Mesendoderm (in vitro differentiated cells): ENCODE measurements at places on chromosomes 1 and 21.

GRCh38 chr1:162716123-162716522 lies 74.4 kb upstream of the HSD17B7 start:
- DNase-seq: no peak

GRCh38 chr1:227884370-227885134 lies 63.2 kb downstream of the WNT9A start:
- DNase-seq: no peak

GRCh38 chr21:33198346-33199099 lies 31.2 kb upstream of the IFNAR2 start:
- no peak for DNase-seq

- DNase-seq: no peak
Observed at GRCh38 chr1:106224426-106224825, 832.0 kb upstream of the PRMT6 start.

GRCh38 chr21:14064296-14064645 lies 146.5 kb downstream of the LIPI start:
- no peak for DNase-seq

GRCh38 chr1:200435200-200435780 lies 25.5 kb upstream of the ZNF281 start:
- DNase-seq: no peak

DNA sequence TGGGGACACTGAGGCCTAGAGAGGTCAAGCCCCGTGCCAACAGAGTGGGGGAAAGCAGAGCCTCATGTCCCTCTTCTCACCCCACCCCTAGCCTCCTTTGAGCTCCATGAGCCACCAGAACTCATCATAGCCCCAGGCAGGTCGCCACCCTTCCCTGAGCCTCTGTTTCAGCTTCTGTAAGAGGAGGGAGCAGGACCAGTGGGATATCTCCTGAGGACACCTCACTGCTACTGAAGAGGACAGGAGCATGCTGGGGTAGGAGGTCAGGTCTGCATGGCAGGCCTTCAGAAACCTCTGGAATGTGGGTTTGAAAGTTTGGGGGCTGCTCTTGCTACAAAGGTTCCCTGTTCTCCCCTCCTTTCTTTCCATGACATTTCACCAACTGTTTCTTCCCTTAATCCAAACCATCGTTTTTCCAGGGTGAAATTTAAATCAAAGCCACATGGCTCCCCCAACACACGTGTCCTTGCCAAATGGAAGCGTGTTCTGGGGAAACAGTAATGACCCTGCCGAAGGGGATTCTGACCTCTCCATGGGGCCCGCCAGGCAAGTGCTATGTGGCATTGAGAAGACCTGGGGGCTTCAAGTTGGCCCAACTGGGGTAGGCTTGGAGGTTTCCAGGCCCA lies 88.1 kb upstream of the RUNX3 start:
- DNase-seq: no peak

GRCh38 chr1:202200669-202201068 lies 7.1 kb downstream of the LGR6 start:
- no peak for DNase-seq

GRCh38 chr1:186569856-186570255 lies 108.9 kb upstream of the PDC start:
- no peak for DNase-seq

GRCh38 chr1:39849203-39849602 lies 34.1 kb downstream of the TRIT1 start:
- DNase-seq: no peak

- DNase-seq: no peak
Observed at GRCh38 chr1:78843546-78843945, 163.0 kb downstream of the ADGRL4 start.

DNA sequence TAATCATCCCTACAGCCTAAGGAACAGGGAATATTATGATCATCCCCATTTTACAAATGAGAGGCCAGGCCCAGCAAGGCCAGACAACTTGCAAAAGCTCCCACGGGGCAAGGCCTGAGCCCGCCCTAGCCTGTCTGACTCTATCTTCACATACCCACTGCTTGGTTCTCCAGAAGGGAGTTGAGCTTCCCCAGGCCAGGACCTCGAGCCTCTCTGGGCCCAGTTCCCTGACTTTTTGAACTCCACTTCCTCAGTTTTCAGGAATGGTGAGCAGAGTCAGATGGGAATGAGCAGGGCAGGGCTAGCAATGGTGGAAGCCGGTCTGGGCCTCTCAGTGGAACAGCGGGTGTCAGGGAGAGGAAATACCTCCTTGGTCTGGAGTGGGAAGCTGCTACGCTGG lies 39.3 kb downstream of the CACNA1S start:
- no peak for DNase-seq

DNA sequence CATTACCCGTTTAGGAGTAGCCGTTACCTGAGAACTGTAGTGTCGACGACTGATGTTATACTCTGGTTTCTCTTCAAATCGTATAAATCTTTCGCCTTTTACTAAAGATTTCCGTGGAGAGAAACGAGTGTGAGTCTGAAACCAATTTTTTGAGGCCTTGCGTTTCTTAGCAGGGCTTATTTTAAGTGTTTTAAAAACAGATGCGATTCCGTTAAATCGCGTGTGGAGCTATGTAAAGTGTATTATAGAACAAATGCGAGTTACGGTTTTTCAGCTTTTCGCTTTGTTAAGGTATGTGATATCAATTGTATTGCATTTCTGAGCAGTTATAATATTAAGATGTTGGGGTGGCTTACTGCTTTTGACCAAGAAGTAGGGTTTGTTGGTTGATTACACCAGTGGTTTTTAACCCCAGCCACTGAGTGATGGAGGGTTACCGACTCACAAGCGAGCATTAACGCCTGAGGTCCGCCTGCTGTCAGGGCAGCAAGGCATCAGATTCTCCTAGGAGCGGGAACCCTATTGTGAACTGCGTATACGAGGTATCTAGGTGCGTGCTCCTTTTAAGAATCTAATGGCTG lies 18.0 kb downstream of the KIAA2013 start:
- peak; percentile 100 for DNase-seq

- no peak for DNase-seq
Observed at GRCh38 chr1:194474701-194475100, 1288.3 kb upstream of the B3GALT2 start.

DNA sequence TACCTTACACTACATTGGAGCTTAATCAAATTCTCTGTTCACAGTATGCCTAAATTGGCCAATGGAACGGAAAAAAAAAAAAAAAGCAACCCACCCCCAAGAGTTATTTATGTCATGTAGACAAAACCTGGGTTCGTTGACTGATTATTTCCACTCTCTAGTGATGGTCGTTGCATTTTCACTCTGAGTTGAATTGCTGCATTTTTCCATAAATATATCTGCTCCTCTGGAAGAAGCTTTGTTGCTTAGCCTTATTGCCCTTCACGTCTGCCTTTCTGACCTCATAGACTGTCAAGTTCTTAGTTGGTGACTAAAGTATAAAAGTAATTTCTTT lies 90.2 kb upstream of the RUNX1 start:
- no peak for DNase-seq

DNA sequence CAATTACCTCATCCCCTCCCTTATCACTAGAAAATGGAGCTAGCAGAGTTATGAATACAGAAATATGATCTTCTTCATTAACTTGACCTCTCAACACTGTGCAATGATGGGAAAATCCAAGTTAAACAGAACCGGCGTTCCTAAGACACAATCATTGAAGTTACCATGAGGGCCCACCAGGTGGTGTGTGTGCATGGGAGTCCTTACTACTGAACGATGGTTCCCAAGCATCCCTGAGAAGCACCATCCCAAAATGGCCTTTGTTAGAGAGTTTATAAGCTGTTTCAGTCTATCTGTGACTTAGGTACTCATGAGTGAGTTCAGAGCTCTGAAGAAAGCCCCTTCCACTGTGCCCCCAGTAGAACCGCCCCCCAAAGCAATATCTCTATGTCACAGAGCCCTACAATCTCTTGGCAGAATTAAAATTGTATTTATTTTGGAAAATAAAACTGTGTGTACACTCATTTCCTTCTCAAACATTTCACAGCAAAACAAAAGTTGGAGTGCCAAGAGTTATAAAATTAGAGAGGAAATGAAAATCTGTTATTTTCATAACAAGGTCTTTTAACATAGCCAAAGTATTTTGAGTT lies 56.8 kb downstream of the PLD5 start:
- peak; percentile 71 for DNase-seq

GRCh38 chr1:17648457-17649145 lies 106.5 kb upstream of the ACTL8 start:
- DNase-seq: no peak

DNA sequence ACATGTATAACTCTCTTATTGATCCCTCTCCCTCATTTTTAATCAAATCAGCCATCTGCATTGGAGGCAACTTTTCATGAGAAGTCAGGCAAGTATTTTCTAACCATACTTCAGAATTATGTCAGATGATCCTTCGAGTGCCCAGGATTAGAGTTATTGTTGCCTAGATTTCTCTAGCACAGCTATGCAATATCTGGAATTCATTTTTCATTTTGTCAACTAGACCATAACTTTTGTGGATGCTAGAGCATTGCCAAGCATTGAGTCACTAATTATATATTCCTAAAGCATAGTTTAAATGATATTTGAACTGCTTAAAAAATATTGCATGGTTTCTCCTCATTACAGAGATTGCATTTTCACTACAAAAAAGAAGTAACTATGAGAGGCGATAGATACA lies 21.2 kb downstream of the HFM1 start:
- no peak for DNase-seq

GRCh38 chr1:59354709-59355337 lies 57.9 kb downstream of the FGGY start:
- peak; percentile 10 for DNase-seq

DNA sequence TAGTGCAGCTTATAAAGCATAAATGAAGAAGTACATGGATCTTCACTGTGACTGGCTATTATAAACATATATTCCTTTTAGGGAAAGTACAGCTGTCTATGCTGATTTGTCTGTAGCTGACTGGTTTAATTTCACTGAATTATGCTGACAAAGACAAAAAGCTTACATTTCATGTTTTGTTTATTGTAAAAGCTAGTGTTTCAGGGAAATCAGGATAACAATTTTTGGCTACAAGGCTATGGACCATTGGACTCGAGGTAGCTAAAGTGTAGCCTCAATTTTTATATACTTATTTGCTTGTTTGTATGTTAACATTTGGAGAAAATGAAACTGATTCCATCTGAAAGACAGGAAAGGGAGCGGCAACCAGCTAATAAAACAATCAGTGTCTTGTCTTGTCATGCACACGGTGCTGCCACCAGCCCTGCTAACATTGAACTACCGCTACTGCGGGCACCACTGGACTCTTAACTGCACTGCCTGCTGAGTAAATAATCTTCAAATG lies 480.2 kb downstream of the COL11A1 start:
- DNase-seq: no peak

GRCh38 chr1:85460555-85461088 lies 4.3 kb downstream of the DDAH1 start:
- DNase-seq: no peak

- no peak for DNase-seq
Observed at GRCh38 chr1:51255331-51255730, 19.3 kb downstream of the RNF11 start.

- DNase-seq: peak; percentile 44
Observed at GRCh38 chr1:154334079-154335024, 9.0 kb downstream of the ATP8B2 start.

DNA sequence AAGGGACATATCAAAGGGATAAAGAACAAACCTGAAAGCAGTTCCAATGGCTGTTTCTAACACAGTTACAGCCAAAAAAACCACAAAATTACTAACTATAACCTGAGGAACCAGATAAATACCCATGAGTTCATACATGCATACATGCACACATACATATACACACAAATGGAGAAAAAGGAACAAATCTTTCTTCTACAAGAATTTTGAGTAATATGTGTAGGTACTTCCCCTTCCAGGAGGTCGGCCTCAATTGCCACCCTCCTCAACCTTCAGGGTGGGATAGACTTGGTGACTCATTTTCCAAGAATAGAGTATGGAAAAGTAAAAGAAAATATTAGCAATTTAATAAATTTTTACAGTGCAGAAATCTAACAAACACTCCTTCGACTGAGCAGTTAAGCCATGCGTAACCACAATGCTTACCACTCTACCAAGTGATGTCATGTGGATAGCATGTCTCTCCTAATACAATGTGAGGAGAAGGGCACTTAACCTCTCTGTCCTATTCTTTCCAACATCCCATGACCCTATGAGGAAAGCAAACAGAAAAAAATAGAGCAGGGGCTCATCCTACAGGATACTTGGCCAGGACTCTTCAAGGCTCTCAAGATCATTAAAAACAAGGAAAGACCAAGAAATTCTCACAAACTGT lies 243.0 kb upstream of the RUNX1 start:
- DNase-seq: peak; percentile 33

- DNase-seq: no peak
Observed at GRCh38 chr1:199279067-199279466, 640.2 kb downstream of the PTPRC start.

DNA sequence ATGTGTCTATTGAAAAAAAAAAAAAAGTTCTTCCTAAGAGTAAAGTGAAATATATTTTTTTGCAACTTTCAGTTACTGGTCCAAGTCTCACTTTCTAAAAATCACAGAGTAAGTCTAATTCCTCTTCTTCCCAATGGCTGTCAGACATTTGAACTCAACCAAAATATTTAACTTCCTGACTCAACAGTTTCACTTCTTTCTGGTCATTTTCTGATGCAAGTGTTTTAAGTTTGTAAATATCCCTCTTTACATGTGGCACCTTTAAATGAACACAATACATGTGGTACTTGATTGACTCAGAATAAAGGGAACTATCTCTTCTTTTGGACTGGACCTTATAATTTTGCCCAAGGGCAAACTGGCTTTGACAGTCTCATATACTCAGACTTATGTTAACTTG lies 76.7 kb downstream of the ASH1L start:
- DNase-seq: no peak

- DNase-seq: no peak
Observed at GRCh38 chr1:18940303-18941020, 16.0 kb downstream of the IFFO2 start.

- DNase-seq: no peak
Observed at GRCh38 chr1:6467744-6468688, 2.0 kb upstream of the TNFRSF25 start.

GRCh38 chr1:214864896-214865688 lies 217.4 kb upstream of the KCNK2 start:
- DNase-seq: no peak

DNA sequence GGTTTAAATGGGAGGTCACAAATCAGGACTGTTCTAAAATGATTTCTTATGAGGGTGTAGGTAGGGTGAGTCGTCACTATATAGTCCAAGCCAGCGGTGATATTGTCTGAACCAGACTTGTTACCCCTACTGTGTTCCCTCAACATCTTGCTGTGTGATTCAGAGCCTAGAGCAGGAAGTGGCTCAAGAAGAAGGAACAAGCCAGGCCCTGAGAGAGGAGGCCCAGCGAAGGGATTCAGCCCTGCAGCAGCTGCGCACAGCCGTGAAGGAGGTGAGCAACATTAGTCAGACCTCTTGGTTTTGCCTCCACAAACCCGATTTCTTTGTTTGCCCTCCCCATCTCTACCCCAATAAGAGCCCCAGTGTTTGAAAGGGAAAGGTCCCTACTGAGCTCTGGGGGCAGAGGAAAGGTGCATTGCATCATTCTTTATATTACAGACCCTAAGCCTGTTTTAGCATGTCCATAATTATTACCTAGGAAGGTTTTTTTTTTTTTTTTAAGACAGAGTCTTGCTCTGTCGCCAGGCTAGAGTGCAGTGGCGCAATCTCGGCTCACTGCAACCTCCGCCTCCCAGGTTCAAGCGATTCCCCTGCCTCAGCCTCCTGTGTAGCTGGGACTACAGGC lies 5.0 kb upstream of the SH3BGRL3 start:
- DNase-seq: no peak

GRCh38 chr1:106022312-106022902 lies 1034.1 kb upstream of the PRMT6 start:
- DNase-seq: peak; percentile 3
